ENCODE measurements at places on chromosomes 4 and X.

DNA sequence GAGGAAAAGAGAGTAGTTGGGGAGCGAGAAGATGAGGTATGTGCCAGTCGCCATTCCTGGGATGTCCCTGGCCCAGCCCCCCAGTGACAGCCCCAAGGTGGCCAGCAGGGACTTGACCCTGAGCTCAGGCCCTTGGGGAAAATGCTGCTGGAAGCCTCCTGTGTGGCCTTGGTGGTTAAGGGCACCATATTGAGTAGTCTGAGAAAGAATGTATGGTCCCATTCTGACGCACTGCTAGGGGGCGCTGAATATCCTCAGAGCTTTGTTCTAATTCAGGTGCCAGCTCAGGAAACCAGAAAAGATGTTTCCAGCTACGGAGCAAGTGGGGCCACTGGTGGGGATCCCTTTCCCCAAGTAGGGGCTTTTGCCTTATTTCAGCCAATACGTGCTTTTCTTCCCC, 14.0 kb upstream of the UBA6 start:
- DNase-seq = no peak

DNA sequence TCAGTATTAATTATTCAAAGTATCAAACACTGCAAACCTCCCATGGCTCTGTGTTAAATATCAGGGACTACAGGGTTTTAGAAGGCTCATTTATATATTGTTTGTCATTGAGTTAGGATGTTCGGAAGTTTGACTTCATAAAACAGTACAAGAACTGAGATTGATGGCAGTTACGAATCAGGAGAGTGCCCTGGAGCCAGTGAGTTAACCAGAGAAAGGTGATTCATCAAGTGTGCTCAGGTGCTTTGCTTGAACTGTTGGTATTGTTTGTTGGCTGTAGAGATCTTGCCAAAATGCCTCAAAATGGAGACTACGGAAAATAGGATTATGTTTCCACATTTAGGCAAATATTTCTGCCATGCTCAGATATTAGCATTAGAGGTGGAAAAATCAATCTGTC, 7.5 kb upstream of the GPR101 start:
- DNase-seq = no peak

GRCh38 chrX:102976286-102976685, 39.2 kb downstream of the RAB40AL start:
- DNase-seq = no peak

DNA sequence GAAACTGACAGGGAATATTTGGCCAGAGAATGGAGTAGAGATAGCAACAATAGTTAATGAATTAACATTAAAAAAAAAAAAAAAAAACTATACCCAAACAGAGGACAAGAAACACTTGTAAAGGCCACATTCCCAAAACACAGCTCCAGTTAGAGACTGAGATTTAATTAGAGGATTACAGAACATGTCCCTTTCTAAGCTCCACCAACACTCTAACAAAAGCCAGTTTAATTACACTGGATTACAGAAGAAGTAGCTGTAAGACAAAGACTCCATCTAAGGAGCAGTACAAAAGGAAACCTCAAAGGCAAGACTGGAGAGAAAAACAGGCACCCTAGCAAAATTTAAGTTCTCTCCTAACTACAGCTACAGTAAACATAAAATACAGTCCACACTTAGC, 1247.7 kb upstream of the AGA start:
- DNase-seq = no peak

- no peak for DNase-seq
Observed at GRCh38 chr4:53185869-53186585, 179.8 kb downstream of the SCFD2 start.
